Activated CD4-positive, alpha-beta memory T cell treated with anti-CD3 and anti-CD28 coated beads for 36 hours (primary cell): ENCODE measurements at places on chromosomes 16 and 17.
A peak's percentile ranks its signal among the peaks of the same experiment; 100 is the strongest.

DNA sequence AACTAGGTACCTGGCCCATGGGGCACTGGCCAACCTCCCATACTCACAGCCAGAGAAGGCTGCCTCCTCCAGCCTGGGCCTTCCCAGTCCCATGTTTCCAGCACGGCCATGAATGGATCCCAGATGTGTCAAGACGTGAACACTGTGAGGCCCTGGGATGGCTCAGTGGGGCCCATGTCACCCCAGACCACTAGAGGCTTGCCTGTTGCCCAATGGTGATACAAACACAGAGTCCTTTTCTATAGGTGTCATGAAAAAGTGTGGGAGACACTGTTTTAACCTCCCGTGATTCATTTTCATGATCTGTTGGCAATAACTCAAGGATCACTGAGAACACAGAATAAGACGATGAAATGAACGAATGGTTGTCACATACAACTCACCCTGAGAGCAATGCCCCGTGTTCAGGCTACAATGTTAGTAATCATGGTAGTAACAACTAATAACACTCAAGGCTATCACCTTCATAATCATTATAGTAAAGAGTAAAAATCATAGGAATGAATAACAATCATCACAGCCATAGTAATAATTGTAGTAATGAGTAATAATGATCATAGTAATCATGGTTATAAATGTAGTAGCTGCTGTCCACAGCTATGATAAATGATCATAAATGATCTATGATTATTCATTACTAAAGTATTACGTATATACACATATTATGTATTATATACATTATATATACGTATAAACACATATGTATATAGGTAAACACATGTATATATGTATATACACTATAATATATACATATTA, 64.0 kb downstream of the DYNLRB2 start:
- peak; percentile 30 for DNase-seq

DNA sequence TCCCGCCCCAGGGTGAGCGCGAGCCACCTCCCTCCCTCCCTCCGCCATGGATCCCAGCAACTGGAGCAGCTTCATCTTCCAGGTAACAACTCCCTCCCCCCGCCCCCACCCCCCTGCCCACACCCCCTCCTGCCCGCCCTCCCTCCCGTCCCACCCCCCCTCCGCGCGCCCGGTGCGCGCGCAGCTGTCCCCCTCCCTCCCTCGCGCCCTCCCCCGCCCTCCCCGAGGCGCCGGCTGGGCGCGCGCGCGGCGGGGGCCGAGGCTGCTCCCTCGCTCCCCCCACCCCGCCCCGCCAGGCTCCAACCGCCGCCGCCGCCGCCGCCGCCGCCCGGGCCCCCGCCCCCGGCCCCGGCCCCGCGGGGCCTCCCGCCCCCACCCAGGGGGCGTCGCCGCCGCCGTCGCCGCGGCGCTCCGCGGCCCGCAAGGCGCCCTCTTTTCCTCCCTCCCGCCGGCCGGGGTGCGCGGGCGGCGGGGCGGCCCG, at the start of gene MAZ:
TSS of gene MAZ (plus strand) at position 431 of the 481 bp plus-strand sequence. CDS start 173 bp downstream, outside the sequence.
- no peak for DNase-seq

GRCh38 chr17:47465165-47465564, 65.7 kb upstream of the NPEPPS start:
- no peak for DNase-seq

- DNase-seq = no peak
Measured at GRCh38 chr16:72928090-72928981, 119.6 kb downstream of the ZFHX3 start.

GRCh38 chr16:88102597-88102996, 151.4 kb downstream of the BANP start:
- DNase-seq = no peak

- peak; percentile 57 for DNase-seq
Measured at GRCh38 chr16:10514369-10515055, 65.9 kb downstream of the EMP2 start.

DNA sequence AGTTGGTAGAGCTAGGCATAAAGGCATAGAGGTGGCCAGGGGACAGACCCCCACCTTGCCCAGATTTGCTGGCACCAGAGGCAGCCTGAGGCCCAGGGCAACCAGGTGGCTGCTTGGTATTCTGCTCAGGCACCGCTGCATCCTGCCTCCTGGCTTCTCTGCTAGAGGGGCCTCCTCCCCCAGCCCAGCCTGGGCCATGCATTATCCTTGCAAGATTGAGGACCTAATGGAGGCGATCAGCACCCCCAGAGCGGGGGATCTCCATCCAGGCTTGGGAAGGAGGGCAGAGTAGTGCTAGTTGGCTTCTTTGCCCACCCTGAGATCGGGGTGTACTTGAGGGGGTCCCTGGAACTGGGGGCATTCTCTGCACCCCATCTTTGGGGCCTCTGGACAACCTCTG, 23.8 kb downstream of the CDK5RAP3 start:
- no peak for DNase-seq

- DNase-seq = no peak
Measured at GRCh38 chr16:89102041-89102471, 8.4 kb downstream of the ACSF3 start.

DNA sequence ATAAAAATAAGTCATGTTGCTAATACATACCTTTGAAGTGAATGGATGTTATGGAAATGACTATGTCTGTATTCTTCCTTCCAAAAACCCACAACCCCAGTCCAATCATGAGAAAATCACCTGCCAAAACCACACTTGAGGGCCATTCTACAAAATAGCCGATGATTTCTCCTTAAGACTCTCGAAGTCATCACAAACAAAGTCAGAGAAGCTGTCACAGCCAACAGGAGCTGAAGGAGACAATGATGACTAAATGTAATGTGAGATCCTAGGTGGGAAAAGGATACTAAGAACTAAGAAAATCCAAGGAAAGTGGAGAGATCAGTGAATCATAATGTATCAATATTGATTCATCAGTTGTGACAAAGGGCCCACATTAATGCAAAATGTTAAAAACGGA, 432.9 kb upstream of the DYNLRB2 start:
- DNase-seq = no peak
